Activated T-helper 1 cell treated with Interleukin-2 at 50 U/mL for 16 hours (primary cell): ENCODE measurements at places on chromosomes 6 and 20.

GRCh38 chr20:17538517-17539170, 7.5 kb upstream of the BFSP1 start:
- no peak for DNase-seq

DNA sequence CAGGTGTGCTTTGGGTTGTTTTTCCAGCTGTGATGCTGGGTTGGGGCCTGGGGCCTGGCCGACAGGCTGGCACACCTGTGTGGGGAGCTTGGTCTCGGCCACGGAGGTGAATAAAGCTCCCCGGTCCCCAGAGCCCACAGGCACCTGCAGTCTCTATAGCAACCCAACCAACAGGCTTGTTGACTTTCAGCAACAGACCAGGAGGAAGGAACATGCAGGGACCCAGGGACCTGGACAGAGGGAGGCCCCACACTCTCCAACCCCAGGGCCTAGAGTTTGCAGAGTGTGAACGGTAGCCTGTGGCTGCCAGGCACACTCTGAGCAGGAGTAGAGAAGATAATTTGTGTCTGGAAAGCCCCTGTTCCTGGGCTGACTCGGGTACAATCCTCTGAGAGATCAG, 14.6 kb upstream of the SYNJ2 start:
- no peak for DNase-seq

GRCh38 chr6:162251257-162251656, 476.3 kb downstream of the PRKN start:
- DNase-seq = no peak

GRCh38 chr20:40326784-40327183, 362.3 kb downstream of the MAFB start:
- DNase-seq = no peak

GRCh38 chr6:133243723-133244305, 2.7 kb downstream of the EYA4 start:
- DNase-seq = no peak

DNA sequence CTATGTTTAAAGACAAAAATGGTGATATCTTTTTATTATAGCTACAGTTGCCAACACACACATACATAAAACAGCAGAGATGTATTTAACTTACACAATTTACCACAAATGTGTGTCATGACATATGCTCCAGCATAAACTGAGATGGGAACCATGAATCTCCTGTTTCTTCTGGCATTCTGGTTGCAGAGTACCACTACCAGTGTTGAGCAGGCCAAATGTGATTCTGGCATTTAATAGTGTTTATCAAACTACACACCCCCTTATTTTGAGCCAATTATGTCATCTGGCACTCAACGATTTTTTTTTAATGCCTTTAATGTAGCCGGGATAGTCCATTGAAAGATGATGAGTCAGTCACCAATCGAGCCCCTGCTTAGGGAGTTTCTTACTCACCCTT, 59.0 kb upstream of the TPD52L1 start:
- no peak for DNase-seq

DNA sequence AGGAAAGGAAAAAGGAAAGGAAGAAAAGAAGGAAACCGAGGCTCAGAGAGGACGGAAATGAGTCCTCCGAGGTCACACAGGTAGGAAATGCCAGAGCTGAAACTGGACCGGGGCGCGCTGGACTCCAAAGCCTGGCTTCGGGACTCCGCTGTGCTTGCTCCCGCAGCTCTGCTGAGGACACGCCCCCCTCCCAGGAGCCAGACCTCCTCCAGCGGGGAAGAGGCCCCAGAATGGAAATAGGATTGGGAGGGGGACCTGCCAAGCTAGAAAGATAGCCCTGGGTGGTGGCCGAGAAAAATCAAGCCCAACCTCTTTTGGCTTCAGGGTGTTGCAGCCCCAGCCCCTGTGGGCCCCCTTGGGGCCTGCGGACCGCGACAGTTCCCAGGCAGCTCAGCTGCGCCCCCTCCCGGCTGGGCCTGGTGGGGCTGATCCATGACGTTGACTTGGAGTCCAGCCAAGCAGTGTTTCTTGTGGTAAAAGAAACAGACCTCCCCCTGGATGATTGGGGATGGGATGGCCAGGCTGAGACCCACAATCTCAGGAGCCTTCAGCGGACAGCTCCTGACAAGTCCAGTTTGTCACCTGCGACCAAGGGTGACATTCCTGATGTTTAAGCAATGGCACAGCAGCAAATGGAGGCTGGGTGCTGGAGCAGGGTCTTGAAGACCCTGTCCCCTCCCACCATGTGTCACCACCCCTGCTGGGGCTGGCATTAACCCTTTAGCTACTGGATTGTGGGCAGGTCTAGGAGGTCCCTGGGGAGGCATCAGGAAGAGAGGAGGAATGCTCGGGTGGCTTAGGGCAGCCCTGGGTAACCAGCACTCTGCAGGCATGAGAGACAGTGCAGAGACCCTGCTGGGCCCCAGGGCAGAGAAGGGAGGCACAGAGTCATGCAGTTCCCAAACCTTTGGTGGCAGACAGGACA, 55.4 kb downstream of the RIPOR3 start:
- DNase-seq = peak; percentile 17

GRCh38 chr6:87146363-87146762, 9.0 kb upstream of the ZNF292 start:
- DNase-seq = no peak

DNA sequence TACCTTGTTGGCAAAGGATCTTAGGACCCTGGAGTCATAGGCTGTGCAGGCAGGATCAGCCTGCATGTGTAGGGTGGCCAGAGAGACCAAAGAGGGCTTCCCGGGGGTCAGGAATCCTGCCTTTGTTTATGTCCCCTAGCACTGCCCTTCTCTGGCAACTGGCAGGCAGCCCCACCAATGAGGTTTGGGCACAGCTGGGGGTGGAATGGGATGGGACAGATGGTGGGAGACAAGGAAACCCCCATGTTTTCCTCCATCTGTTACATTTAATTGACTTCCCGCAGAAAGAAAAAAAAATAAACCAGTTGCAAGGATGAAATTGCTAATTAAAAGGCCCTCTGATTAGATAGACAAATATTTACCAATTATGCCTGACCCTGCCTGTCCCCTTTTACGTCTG, 27.6 kb downstream of the CD40 start:
- no peak for DNase-seq

- DNase-seq = no peak
These were observed 37.4 kb downstream of the PLCG1 start for GRCh38 chr20:41174782-41175181.

DNA sequence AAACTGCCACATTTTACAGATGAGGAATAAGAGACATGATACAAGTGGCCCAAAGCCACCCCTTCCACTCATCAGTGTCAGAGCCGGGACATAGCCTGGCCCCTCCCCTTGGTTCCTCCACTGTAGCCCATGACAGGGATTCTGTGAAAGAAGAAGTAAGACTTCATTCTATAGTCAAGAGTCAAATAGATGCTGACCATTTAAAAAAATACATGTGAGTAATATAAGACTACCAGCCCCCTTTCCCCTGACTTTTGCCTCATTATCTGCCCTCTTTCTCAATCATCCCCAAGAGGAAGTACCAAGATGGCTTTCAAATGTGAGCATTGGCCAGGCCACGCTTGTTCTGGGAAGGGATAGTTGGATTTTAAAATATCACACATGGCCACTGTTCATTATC, 57.8 kb upstream of the TAB2 start:
- DNase-seq = no peak

DNA sequence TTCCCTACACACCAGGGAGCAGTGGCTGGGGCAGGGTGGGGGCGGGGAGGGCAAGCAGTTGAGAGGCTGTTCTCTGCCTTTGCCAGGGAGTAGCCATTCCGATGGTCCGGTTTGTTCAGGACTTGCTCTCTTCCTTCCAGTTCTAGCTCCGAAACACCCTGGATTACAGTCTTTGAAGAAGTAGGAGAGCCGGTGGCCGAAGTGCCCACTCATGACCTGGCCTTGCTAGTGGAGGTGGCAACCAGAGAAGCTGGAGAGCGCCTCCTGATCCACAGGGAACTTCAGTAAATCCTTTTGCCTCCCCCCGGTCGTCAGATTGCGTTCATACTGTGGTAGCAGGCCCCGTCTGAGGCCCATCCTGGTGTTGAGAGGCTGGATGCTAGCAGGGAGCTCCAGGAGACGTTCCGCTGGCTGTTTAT, 92.8 kb downstream of the ARID1B start:
- DNase-seq = no peak

- DNase-seq = no peak
These were observed 232.0 kb downstream of the IBTK start for GRCh38 chr6:82015526-82015925.

- no peak for DNase-seq
These were observed 60.9 kb upstream of the SMIM8 start for GRCh38 chr6:87261534-87261933.

DNA sequence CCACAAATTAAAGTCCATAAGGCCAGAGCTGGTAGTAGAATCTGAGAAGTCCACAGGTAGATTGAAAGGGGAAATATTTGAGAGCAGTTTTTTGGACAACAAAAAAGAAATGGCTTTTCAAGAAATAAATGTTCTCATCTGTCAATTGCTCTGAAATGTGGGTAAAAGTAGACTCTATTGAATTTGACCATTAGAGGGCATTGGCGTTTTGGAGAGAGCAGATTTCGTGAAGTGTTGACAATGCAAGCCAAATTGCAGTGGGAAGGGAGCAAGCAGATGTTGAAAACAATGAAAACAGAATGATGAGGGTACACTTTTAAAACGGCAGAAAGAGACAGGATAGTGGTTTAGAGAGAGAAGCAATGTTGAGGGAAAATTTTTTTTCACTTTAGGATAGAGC, 149.1 kb upstream of the FAM83B start:
- DNase-seq = no peak

DNA sequence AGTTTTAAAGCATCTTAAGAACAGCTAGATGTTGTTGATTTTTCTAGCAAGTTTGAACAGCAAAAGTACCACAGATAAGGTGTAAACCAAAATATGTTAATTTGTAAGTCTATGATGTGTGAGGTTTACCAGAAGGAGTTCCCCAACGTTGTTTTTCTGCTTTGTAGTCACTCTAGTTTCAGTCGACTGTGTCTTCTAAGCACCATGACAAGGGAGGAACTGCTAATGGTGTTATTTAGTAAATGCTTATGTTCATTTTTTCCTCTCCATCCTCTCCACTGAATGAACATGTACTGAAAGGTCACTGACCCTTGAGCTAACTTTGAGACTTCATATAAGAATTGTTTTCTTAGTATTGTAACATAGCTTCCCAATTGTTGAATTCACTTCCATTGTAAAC, 3.0 kb downstream of the ENPP3 start:
- DNase-seq = no peak

DNA sequence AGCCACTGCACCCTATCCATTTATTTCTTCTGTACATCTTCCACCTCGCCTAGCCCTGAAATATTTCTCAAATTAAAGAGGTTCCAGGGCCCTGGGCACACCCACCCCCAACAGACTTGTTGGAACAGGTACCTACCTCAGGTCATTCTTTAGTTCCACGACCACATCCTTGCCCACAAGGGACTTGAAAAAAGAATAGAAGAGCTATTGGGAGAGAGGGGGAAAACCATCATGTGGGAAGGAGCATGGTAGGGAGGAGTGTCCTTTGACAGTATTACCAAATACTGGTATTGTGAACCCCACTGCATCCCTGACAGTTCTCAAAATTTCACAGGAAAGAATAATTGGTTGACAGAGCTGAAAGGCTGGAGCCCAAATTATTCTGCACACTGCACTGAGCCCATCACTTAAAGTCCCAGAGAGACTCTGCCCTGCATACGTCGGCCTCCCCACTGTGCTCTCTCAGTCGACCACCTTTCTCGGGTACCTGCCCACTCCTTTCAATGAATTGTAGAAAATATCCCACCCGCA, 762 bp downstream of the LSM2 start:
- no peak for DNase-seq

- DNase-seq = no peak
These were observed 384.0 kb upstream of the SASH1 start for GRCh38 chr6:147958683-147959082.

GRCh38 chr6:15937602-15938001, 191.3 kb upstream of the MYLIP start:
- no peak for DNase-seq

GRCh38 chr6:148247386-148248063, 95.1 kb upstream of the SASH1 start:
- DNase-seq = no peak

GRCh38 chr6:119447921-119448320, 98.4 kb upstream of the MAN1A1 start:
- no peak for DNase-seq

- no peak for DNase-seq
These were observed 116.7 kb upstream of the FRMD1 start for GRCh38 chr6:168195712-168196111.

DNA sequence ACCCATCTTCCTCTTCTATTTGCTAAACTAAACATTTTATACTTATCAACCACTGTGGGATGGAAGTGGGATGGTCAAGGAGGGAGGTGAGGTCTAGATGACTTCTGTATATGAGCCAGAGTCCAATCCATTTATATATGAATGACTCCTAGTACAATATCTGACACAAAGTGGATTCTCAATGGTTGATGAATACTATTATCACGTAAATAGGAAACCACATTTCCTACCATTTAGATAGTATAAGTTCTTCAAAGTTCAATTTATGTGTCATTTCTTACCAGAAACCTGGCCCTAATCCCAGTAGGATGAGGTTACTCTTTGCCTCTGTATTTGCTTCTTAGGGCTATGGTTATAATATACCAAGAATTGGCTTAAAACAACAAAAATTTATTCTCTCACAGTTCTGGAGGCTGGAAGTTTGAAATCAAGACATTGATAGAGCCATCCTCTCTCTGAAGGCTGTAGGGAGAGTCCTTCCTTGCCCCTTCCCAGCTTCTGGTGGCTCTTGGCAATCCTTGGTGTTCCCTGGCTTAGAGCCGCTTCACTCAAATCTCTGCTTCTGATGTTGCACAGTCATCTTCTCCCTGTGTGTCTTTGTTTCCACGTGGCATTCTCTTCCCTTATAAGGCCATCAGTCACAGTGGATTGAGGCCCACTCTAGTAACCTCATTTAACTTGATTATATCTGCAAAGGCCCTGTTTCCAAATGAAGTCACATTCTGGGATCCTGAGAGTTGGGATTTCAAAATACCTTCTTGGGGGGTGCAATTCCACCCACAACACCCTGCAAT, 41.0 kb upstream of the RAB23 start:
- no peak for DNase-seq

- no peak for DNase-seq
These were observed 117.4 kb downstream of the MAFB start for GRCh38 chr20:40571639-40572038.

- DNase-seq = no peak
These were observed 232.7 kb downstream of the DLL1 start for GRCh38 chr6:170057961-170058877.

- DNase-seq = no peak
These were observed 138.0 kb downstream of the HFE start for GRCh38 chr6:26224940-26225847.

GRCh38 chr6:28884423-28885131, 39.2 kb downstream of the TRIM27 start:
- DNase-seq = peak; percentile 53
